ENCODE measurements at places on chromosomes 6 and 20.

DNA sequence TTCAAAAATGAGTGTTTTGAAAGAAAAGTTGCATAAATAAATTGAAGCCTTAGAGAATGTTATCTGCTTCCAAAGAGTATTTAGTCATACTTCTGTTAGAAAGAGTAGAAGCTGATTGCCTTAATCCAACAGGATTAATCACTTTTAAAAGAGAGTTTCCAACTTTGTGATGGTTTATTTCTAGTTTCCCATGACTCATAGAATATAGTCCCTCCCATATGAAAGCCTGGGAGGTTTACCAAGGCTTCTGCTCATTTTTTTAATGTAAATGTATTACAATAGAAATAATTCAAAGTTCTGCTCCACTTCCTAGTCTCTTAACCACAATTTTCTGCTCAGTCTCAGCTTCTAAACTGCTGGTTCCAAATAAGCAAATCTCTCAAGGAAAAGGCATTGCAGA, 118.0 kb upstream of the IRAK1BP1 start:
- DNase-seq: no peak

DNA sequence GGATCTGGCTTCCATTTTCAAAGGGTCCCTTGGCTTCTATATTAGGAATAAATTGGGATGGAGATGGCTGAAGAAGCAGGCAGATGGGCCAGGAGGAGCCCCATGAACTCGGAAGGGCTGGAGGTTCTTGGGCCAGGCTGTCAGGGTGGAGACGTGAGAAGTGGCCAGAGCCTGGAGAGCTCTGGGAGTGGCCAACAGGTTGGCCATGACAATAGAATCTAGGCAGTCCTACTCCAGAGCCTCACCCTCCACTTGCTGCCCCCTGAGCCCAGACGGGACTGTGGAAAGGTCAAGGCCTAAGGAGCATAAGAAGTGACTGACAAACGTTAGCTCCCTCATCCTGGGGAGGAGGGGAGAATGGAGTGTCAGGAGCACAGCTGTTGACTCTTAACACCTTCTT, 62.1 kb downstream of the STK35 start:
- no peak for DNase-seq

DNA sequence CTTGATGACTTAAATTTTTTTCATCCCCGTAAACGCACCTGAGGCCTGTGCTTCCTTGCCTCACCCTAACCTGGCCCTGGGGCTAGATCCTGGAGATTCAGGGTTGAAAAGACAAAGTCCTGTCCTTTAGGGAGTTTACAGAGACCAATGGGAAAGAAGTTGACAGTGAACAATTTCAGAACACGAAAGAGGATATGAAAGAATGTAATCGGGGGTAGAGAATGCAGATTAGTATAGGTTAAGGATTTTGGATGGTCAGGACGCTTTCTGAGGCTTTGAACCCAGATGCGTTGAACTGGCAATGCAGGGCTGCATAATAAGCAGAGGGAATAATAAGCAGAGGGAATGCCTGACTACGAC, 1.7 kb upstream of the FBXO5 start:
- no peak for DNase-seq

DNA sequence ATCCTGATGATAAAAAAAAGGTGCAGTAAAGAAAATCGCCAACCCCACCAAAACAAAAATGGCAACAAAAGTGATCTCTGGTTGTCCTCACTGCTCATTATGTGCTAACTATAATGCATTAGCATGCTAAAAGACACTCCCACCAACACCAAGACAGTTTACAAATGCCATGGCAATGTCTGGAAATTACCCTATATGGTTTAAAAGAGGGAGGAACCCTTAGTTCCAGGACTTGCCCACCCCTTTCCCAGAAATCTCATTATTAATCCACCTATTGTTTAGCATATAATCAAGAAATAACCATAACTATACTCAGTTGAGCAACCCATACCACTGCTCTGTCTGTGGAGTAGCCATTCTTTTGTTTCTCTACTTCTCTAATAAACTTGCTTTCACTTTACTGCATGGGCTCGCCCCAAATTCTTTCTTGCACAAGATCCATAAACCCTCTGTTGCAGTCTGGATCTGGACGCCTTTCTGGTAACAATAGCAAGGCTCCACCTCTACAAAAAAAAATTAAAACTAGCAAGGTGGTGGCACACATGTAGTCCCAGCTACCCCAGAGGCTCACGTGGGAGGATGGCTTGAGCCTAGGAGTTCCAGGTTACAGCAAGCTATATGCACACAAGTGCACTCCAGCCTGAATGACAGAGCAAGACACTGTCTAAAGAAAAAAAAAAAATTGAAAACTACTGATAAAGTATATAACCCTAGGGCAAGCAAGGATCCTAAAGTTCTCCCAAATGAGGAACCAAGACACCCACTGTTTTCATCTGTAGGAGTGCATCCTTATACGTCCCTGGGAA, 278.8 kb upstream of the JARID2 start:
- no peak for DNase-seq

DNA sequence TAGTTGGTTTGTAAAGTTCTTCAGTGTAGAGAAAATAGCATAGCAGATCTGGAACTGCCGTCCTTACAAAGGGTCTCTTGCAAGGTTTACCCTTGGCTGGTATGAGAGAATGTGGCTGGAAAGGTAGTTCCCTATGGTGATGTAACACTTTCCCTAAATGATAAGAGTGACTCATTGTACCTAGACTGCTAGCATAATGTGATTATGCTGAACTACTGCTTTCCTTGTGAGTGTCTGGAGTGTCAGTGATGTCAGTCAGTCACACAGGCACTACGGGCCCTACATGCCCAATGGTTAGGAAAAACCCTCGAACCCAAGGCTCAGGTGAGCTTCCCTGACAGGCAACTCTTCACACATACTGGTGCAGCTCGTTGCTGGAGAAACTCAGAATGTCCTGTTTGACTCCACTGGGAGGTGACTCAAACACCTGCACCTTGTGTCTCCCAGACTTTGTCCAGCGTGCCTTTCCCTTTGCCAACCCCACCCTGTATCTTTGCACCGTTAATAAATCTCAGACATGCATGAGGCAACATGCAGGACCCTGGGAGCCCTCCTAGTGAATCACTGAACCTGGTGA, 28.4 kb upstream of the LY86 start:
- no peak for DNase-seq

GRCh38 chr6:126041516-126041915, 55.2 kb downstream of the TRMT11 start:
- no peak for DNase-seq

DNA sequence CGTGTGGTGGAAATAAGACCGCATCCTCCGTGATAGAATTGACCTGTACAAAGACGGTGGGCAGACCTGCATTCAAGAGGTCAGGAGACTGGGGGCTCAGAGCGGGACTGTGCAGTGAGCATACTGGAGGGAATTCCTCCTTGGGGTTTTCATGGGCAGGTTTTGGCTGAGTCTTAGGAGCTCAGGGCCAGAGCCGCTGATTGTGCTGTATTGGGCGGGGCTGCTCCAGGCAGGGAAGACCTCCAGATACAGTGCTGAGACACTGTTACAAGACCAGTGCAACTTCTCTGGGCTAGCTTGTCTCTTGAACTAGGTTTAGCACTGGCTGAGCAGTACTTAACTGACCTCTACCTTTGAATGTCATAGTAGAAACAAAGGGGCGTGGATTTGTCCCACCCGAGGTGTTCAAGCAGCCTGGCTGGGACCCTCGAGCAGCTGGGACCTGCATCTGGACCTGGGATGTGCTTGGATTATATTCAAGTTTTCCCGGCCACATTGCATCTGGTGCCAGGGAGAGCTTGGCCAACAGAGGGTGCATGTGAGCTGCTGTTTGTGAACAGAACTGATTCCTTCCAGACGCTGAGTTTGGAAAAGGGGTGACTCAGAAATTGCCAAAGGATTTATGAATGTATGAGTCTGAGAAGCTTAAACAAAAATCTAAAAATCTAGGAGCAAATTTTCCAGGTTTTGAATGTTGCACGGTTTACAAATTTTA, 33.4 kb upstream of the SLC22A1 start:
- DNase-seq: no peak

GRCh38 chr6:37170273-37171200, 585 bp downstream of the PIM1 start:
- DNase-seq: peak; percentile 21

GRCh38 chr6:30260036-30260504, 46.9 kb upstream of the TRIM26 start:
- DNase-seq: peak; percentile 14

- no peak for DNase-seq
Measured at GRCh38 chr20:11777387-11778205, 140.1 kb upstream of the BTBD3 start.

DNA sequence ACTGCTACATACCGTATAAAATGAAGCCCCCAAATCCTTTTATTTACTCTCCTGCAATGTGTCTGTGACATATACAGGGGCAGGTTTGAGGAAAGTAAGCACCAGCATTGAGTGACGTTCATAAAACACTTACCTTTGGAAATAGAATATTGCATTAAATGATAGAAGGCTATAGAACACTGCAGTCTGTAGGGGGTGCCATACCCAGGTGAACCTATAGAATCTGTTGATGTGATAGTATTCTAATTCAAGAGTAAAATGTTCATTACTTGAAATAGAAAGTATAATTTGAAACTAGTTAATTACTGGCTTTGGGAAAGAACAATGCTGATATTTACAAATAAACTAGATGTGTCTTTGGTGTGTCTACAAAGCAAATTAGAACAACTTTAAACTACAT, 47.0 kb upstream of the PRL start:
- DNase-seq: no peak

DNA sequence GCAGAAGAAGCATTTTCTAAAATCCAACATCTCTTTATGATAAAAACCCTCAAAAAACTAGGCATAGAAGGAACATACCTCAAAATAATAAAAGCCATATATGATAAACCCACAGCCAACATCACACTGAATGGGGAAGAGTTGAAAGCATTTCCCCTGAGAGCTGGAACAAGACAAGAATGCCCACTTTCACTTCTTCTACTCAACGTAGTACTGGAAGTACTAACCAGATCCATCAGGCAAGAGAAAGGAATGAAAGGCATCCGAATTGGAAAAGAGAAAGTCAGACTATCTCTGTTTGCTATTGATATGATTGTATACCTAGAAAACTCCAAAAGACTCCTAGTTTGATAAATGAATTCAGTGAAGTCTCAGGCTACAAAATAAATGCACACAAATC, 7.9 kb upstream of the CDK19 start:
- DNase-seq: no peak

- DNase-seq: no peak
Measured at GRCh38 chr6:116034327-116034726, 26.4 kb downstream of the FRK start.

DNA sequence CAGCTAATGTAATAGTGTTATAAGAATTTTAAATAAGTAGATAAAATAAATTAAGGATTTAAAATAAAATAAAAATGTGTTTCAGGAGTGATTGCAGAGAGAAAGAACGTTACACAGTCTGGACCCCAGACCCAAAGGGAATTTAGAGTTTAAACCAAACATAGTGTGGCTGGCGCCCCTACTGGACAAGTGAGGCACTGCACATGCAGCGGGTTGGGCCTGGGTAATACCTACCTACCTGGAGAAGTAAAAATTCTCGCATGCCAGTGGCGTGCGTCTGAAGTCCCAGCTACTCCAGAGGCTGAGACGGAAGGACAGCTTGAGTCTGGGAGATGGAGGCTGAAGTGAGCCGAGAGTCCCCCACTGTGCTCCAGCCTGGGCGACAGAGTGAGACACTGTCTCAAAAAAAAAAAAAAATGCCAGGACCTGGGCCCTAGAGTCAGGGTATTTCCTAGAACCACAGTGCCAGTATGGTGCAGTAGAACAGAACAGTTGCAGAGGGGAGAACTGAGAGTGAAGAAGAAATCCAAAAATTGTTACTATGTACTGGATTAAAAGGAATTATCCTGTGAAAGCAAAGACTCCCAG, 71.4 kb upstream of the TCF21 start:
- DNase-seq: no peak

DNA sequence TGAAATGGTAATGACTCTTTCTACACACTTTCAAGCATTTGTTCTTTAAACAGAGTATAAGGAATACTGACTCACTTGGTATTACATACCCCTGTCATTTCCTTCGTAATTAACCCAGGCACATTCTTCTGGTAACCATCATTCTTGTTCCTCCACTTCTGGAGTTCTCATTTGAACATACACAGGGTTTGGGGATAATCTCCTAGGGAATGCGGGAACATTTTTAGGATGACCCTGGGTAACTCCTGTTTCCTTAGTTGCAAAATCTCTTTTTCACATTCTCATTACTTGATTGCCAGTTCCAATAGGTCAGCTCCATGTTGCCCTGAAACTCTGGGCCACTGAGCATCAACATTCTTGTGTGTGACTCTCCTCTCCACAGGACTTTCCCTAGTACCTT, 51.5 kb upstream of the E2F3 start:
- no peak for DNase-seq

DNA sequence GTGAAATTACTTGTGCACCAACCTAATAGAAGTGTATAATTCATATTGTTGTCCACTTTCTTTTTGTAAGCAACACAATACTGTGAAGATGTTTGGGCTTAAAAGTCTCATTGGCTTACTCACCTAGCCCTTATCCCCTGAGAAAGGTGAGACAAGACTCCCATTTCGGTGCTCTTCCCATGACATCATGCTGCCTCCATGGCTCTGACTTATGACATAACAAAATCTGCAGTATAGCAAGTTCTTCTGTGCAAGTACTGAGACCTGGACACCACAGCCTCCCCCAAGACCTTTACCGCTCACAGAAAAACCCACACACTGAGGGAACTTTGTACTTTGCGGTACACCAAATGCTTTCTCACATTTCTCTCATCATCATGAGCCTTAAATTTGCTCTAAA, 50.5 kb downstream of the HAO1 start:
- no peak for DNase-seq

GRCh38 chr20:53937929-53938367, 132.4 kb downstream of the BCAS1 start:
- no peak for DNase-seq
